Activated naive CD4-positive, alpha-beta T cell (primary cell): ENCODE measurements at places on chromosomes 7 and 10.

DNA sequence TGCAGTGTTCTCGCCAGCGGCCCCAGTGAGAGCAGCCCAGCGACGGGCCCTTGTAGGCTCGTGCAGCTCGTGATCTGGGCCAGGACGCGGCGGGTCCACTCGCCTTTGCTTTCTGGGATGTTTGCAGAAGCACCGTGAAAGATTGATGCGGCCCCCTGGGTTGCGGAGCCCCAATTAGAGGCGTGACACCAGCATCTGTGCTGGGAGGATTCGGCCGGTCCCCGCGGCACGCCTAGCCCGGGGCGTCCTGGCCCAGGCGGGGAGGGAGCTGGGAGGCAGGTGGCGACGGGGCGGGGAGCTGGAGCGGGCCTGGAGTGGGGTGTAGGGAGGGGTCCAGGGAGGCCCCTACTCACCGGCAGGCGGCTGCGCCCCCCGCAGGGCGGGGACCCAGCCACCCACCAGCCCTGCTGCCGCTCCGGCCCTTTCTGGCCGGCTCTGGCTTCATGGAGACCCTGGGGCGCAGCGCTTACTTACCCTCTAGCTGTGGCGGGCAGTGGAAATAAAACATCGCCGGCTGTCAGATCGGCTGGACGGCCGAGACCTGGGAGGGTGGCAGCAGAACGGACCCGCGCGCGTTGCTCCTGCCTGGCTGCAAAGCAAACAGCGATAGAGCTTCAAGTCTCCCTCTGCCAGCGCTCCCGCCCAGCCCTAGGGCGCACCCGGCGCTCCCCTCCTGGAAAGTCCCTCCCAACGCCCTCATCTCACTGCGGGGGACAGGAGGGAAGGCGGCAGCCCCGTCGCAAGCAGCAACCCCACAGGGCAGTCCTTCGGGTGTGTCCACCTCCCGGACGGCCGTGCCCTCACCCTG lies 752 bp downstream of the DRGX start:
- DNase-seq = no peak

- no peak for DNase-seq
Measured at GRCh38 chr7:107315716-107316220, 147.0 kb downstream of the HBP1 start.

DNA sequence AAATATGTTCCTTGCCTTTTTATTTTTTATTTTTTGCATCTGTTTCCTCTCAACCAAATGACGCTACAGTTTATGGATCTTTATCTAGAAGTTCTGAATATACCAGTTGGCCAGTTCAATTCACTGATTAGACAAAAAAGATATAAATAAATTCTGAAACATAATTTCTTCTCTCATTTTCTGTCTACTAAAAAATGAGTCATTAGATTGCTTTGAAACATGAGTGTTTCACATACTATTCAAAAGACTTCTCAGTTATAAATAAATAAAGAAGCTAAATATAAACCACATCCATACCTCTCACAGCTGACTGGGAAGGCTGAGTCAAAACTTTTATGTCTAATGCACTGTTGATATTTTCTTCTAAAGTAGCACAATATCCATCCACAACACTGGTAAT lies 97.6 kb upstream of the GPR22 start:
- DNase-seq = no peak

DNA sequence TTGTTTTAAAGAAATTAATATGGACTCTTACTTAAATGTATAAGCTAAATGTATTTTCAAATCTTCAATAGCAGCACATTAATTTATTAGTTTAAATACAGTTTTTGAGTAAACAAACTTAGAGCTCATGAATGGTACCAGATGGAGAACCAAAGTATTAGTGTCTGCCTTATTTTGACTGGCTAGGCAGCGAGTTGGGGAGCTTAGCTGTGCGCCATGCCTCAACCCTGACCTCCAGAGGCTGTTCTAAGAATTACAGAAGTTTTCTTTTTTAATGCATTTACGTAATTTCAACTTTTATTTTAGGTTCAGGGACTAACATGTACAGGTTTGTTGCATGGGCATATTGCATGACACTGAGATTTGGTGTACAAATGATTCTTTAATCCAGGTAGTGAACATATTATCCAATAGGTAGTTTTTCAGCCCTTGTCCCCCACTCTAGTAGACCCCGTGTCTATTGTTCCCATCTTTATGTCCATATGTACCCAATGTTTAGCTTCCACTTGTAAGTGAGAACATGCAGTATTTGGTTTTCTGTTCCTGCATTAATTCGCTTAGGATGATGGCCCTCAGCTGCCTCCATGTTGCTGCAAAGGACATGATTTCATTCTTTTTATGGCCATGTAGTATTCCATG lies 166.8 kb downstream of the IQUB start:
- DNase-seq = no peak

DNA sequence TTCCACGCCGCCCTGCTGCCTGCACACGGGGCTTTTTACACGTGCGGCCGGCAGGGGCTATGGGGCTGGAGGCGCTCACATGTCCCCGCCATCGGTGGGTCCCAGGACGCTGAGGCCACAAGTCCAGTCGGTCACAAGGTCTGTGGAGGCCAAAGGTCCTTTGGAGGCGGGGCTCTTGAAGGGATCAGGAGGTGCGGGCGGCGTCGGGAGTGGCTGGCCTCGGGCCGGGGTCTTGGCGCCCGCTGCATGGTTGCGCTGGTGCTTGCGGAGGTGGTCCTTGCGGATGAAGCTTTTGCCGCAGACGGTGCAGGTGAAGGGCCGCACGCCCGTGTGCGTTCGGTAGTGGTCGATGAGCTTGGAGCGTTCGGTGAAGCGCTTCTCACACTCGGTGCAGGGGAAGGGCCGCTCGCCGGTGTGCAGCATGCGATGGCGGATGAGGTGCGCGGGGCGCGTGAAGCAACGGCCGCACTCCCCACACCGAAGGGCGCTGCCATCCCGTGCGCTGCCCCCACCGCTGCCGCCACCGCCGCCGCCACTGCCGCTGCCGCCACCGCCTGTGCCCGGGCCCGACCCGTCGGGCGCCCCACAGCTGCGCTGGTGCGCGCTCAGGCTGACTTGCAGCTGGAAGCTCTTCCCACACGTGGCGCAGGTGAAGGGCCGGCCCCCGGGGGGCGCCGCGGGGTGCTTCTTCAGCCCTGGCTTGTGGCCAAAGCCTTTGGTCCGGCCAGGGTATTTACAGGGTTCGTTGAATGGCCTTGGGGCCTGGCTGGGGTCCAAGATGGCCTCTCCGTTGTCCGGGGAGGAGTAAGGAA lies 13.7 kb upstream of the ZNF777 start:
- no peak for DNase-seq

DNA sequence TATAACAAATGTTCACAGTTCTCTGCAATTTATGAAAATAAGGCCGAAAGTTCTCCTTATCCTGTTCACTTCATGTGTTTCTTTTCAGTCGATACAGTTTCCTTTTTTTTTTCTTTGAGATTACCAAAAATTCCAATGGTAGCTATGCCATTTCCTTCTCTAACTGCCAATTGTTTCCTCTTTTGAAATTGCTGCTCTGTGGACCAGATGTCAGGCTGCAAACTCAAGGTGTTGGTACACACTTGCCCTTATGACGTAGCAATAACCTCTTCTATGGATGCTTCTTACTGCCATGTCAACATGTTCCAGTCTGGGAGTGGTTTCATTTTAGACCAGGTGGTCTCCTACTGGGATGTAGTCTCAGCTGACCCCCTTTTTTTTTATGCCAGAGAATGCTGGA lies 52.9 kb downstream of the CASD1 start:
- DNase-seq = no peak

DNA sequence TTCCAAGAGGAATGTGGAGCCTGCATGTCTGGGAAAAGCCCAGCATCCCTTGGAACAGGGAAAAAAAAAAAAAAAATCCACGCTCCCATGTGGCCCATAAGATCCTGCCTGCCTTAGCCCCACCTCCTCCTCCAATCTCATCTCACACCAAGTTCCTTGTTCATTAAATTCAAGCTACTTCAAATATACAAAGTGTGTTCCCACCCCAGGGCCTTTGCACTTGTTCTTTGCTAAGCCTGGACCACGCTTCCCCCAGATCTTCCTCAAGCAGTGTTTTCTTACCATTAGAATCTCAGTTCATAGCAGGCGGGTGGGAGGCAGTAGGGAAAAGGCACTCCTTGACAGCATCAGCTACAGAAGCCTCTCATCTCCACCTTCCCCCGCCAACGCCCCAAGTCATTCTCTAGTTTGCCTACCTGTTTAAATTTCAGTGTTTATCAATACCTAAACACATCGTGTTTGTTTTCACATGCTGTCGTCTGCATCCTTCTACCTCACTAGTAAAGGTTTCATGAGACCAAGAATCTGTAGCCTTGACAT lies 262.8 kb downstream of the FGFR2 start:
- no peak for DNase-seq

DNA sequence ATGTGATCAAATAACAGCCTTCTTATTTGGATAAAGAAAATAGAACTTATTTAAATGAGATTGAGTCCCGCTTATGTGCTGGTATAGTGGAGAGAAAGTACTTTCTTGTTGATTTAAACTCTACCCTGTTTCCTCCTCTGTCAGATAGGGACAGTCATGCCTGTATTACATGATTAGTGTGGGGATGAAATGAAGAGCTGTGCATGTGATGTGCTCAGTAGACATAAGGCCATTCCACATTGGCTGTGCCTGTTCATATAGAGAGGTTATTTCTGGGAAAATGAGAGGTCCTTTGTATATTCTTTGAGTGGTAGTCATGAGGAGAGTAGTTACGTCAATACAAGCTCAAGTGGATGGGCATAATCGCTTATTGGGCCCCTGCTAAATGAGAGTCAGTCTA lies 5.7 kb downstream of the MTURN start:
- DNase-seq = no peak

GRCh38 chr10:13231190-13231589 lies 3.0 kb downstream of the UCMA start:
- DNase-seq = no peak

DNA sequence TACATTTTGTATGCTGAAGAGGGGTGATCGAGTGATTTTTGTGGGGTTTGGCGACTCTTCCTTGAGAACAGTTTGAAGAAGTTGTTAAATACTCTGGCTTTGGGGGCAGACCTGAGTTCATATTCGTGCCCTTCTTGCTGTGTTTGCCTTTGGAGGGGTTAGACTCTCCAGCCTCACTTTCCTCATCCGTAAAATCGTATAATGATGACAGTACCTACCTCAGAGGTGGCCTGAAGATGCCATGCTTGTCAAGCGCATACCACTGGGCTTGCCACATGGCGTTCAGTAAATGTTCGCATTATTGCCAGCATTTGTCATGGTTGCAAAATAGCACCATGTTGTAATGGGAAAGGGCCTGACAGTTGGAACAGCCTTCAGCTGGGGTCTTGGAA lies 1.3 kb downstream of the STK17A start:
- DNase-seq = no peak

- no peak for DNase-seq
Measured at GRCh38 chr10:109743574-109743973, 179.7 kb downstream of the XPNPEP1 start.

DNA sequence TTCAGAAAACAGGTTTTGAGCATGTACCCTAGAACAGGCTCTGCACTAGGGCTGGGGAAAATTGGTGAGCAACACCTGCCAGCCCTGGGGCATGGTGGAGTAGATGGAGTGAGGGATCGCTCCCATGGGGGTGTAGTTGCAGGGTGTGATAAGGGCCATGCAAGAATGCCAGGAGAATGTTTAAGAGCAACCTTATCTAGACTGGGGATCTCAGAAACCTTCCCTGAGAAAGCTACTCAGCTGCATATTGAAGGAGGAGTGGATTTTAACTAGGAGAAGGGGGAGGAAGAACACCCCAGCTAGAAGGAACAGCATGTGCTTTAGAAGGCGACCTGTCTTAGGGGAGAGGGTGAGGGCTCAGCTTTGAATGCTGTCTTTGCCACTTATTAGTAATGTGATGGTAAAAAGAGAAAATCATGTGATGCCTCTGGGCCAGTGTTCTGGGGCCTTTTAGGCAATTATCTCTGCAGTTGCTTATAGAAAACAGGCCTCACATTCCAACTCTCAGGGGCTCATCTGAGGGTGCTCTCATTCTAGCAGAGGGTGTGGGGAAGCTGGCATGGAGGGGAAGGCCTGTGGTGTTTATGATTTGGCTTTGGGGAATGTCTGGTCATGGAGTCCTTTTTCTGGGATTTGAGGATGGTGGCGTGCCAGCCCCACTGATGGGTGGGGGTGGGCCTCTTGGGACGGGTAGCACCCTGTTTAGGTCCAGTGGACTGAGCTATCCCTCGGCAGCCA lies 225.4 kb downstream of the BMPER start:
- no peak for DNase-seq

DNA sequence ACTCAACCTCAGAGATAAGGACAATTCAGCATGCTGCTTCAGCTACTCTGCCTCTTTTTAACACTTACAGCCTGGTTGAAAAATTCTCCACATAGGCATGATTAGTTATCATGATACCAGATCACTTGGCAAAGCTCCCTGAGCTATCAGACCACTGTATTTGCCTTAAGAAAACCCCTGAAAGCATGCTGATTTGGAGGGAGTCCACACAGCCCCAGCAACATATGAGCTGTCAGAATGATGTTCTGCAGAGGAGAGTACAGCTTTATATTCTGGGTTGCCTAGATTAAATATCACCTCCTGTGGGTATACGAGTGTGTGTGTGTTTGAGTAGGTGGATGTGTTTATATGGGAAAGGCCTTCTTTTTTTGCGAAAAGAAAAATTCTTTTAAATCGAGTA lies 170.2 kb upstream of the CHRM2 start:
- no peak for DNase-seq

- DNase-seq = no peak
Measured at GRCh38 chr7:25031007-25031406, 51.0 kb upstream of the OSBPL3 start.

DNA sequence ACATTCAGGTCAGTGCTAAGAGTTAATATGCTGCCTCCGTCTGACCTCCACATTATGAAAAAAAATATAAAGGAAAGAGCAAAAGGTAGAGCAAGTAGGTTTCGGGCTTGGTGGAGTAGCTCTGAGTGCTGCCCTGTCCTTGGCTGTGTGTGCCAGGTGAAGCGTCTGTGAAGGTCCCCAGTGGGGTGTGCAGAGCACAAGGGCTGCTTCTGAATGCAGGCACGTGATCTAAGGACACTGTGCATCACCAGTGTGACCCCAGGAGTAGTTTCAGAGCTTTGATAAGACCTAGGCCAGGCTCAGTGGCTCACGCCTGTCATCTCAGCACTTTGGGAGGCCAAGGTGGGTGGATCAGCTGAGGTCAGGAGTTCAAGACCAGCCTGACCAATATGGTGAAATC lies 36.0 kb downstream of the KLF6 start:
- DNase-seq = no peak

GRCh38 chr10:51010977-51011376 lies 63.3 kb upstream of the PRKG1 start:
- no peak for DNase-seq

GRCh38 chr7:139949629-139950028 lies 113.1 kb downstream of the PARP12 start:
- no peak for DNase-seq

DNA sequence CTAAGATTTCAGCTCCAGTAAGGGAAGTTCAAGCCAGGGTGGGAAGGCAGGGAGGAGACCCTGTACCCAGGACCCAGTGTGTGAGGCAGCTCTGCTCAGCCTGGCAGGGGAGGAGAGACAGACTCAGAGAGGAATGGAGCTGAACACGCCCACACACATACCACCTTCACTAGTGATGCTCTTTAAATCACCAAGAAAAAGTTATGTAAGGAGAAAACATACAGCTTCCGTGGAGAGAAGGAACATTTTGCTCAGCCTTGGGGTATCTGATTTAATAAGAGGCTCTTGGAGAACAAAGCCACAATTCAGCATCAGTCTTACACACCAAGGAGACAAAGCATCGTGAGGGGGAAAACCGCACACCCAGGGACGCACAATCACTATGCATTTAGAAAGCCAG lies 62.9 kb downstream of the PRKAG2 start:
- DNase-seq = no peak
